ENCODE measurements at places on chromosomes 7 and 10.

DNA sequence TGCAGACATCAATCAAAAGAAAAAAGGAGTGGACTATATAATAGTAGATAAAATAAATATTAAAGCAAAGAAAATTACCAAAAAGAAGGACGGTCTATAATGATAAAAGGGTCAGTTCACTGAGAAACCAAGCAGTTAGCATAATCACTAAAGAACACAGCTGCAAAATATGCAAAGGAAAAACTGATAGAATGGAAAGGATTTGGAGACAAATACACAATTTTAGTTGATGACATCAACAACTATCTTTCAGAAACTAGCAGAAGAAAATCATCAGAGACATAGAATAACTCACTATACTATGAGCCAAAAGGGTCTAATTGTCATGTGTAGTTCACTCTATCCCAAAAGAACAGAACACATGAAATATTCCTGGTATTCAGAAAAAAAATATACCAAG is 316.4 kb upstream of the IGFBP3 start:
- DNase-seq, result no peak

DNA sequence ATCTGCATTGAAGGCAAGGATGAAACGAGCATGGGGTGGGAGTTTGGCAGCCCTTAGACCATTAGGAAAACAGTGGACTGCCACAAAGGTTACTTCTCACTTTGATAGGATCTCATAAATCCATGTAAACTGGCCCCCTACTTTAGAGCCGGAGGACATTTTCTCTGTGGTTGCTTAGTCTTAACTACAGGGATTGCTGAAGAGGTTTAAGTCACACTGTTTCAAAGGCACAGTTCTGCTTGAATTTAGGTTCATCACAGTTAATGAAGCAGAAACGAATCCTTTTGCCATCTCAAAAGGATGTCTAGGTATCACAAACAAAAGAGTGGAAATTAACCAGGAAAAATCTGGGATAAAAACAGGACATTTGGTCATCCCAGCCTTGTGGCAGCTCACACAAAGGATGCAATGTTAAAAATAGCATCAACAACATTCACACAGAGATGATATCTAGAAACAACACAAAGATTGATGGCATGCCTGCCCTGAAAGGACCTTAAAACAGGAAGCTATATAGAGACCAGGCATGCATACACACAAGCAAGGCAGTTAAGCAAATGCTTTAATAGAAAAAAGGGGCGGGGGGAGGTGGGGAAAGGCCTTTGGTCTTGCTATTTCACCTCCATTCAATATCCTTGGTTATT is 74.0 kb downstream of the DOCK4 start:
- no peak for DNase-seq

DNA sequence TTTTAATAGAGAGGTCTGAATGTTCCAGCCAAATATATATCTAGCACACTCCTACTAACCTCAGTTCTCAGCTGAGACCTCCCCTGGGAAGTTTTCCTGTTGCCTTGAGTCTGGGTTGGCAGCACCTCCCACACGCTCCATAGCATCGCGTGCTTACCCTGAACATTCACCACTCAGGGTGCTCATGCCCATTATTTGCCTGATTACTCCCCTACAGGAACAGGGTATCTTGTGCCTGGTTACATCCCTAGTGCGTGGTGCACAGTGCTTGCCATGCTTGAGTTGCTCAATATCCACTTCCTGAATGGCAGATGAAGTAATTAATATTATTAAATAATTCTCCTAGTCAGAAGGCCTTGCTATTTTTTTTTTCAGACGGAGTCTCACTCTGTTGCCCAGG is 269.9 kb upstream of the IMMP2L start:
- no peak for DNase-seq

GRCh38 chr10:122786269-122786668 is 59.4 kb downstream of the CUZD1 start:
- DNase-seq, result no peak

DNA sequence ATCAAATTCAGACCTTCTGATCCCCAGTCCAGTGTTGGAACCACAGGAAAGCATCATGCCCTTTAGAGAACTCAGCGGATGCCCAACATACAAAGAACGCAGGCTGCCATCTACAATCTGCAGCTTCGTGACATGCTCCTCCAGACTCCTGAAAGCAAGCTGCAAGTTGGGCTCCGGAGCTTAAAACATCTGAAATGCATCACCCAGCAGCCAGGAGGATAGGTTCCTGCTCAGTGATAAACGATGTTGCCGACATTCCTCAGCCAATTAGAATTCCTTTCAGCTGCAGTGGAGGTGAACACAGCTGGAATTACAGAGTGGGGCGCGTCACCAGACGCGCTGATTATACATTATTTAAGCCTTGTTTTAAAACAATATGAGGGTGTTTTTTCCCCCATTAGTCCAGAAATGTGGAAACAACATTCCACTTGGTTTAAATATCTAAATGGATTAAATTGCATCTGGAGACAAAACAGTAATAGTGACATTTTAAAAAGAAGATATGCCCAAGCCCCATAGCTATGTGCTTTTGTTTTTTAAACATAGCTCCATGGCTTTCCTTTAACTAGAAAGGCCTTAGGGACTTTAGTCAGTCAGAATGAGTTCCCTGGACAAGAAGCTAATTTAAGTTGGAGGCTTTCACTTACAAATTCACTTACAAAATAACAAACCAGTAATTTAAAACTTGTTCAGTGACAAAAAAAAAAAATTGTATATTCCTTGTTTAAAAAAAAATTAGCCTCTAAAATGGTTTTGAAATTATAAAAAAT is 6.3 kb downstream of the SMURF1 start:
- DNase-seq, result no peak

DNA sequence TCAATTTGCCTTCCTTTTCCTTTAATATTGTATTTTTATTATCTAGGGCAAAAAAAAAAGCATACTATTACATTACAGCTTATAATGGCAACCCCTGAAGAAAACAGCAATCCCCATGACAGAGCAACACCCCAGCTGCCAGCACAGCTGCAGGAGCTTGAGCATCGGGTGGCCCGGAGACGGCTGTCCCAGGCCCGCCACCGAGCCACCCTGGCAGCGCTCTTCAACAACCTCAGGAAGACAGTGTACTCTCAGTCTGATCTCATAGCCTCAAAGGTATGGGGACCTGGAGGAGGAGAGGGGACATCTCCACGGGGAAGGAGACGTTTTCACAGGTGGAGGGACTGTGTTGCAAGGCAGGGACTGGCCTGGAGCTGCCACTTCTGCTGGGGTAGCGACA is 6.8 kb downstream of the STRA8 start:
- DNase-seq, result no peak

- no peak for DNase-seq
These were observed 30.2 kb downstream of the DOCK1 start for GRCh38 chr10:126935263-126935946.

GRCh38 chr7:142629588-142630260 is 119.5 kb upstream of the PRSS1 start:
- DNase-seq, result no peak

- no peak for DNase-seq
These were observed 59.0 kb downstream of the VSTM4 start for GRCh38 chr10:49056356-49056755.

DNA sequence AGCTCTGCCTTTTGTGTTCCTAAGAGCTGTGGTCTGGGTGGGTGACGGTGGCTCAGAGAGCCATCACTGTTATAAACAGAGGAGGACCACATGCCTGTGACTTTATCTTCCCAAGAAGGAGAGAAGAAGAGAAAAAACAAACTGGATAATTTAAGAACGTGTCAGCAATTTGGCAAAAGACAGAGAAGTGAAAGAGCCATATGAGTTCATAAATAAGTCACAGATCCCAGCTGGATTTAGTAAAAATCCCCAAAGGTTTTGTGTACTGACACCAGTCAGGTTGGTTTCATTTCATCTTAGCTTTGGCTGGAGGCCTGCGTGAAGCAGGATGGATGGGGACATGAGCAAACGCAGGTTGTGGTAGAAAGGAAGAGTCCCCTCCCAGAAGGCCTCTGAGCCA is 120.7 kb downstream of the CXCL12 start:
- DNase-seq, result no peak

DNA sequence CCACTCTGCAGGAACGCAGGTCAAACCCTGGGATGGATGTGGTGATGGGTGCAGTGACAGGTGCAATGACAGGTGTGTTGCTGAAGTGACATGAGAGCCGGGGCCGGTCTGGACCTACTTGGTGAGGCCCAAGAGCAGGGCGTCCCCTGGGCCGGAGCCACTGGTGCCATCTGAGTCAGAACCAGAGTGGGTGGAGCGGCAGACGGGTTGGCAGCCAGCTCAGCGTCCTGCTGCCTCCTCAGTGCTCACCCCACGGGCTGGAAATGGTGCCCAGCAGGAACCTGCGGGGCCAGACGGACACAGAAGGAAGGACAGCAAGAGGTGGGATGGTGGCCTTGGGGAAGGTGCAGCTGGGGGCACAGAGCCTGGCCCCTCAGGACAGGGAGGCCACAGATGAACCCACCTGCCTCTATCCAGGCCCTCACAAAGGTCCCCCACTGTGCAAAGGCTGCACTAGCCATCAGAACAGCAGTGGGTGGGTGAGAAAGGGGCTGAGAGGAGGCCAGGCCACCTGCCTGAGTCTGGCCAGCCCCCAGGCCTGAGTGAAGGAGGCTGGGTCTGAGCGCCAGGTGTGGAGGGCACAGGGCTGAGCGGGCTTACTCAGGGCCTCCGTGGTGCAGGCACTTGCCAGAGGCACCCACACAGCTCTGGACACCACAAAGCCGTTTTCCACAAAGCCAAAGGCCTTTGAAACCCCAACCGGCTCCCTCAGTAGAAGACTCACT is 129.0 kb upstream of the PPP2R2D start:
- no peak for DNase-seq

- no peak for DNase-seq
These were observed 81.7 kb downstream of the GPR85 start for GRCh38 chr7:113004726-113005454.

DNA sequence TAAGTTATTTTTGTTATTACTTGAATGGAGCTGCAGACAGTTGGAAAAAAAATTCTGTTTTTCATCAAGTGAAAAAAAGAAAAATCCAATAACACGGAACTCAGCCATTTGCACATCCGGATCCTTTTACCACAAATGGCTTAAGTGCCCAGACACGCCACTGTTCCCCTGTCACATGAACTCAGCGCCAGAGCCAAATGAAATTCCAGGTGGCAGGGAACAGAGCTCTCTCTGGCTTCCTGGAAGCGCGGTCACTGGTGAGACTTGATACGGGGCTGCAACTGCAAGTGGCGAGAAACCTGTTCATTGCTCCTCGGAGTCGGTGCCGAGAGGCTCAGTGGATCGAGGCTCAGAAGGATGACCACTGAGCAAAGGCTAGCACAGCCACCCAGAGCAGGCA is 60.8 kb upstream of the NPTX2 start:
- no peak for DNase-seq

- no peak for DNase-seq
These were observed 100.1 kb downstream of the RAB11FIP2 start for GRCh38 chr10:117946525-117947070.

DNA sequence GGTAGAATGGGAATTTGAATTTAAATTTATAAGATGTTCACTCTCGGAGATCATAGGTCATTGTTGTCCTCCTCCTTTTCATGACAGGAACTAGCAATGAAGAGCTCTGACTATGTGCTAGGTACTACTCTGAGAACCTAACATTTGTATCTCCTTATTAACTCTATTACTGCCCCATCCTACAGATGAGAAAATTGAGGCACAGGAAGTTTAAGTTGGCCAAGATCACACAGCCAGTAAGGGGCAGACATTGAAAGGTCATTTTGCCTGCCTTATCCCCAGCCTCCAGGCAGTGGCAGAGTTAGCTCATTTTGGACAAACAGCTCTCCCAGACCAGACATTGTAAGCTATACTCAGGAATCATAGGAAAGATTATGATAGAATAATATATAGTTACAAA is 6.0 kb downstream of the SRGN start:
- no peak for DNase-seq

DNA sequence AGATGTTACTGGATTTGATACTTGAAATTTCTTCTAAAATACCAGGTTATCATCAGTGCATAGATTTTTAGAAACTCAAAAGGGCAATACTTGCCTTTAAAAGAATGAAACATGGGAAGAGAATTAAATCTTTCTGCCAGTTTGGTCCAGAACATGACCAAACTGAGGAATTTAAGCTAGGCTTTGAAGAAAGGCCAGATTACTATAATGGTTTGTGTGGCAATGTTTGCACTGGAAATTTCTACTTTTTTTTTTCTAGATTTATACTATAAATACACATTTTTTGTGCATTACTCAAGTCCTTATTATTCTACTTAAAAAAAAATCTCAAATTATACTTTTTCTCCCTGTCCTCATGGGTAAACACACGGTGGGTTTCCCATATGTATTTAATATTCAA is 9.2 kb downstream of the MKX start:
- no peak for DNase-seq

- no peak for DNase-seq
These were observed 212.3 kb downstream of the FANK1 start for GRCh38 chr10:126108693-126109092.

- DNase-seq, result no peak
These were observed 31.8 kb downstream of the CRHR2 start for GRCh38 chr7:30650421-30650808.

DNA sequence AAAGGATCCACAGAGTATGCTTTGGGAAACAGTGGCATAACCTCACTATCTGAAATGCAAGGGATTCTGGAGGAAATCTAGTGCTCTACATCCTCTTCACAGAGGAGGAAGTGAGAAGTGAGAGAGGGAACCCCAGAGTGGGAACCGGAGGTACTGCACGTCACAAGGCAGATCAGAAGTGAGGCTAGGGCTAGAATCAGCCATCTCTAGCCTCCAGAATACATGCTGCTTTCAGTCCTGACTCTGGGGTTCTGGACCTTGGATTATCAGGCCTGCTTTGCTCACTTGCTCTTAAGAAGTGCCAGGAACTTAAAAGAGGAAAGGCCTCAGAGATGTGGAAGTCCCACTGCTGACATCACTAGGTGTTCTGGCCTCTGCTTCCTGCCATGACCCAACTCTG is 25.7 kb downstream of the ZNF503 start:
- DNase-seq, result no peak

GRCh38 chr7:30994206-30995100 is 30.7 kb downstream of the GHRHR start:
- no peak for DNase-seq

- no peak for DNase-seq
These were observed 6.8 kb downstream of the NAMPT start for GRCh38 chr7:106277976-106278375.

GRCh38 chr7:34208878-34209621 is 303.7 kb downstream of the BMPER start:
- no peak for DNase-seq

GRCh38 chr10:19812976-19813375 is 3.3 kb upstream of the PLXDC2 start:
- DNase-seq, result no peak

GRCh38 chr10:16483241-16483917 is 38.3 kb downstream of the C1QL3 start:
- no peak for DNase-seq

Data from activated T-cell treated with anti-CD3 and anti-CD28 coated beads for 48 hours (primary cell).